Left ventricle myocardium inferior (tissue), 1 donor: ENCODE measurements at places on chromosomes 3 and 15. TPM values are rescaled to one million over a fixed set of nuclear protein-coding genes. Genes with fewer than 3 reads are reported as not detected.

- no peak for DNase-seq
Measured at GRCh38 chr15:77527831-77528231, 104.9 kb downstream of the LINGO1 start.

GRCh38 chr15:72230197-72231065, 559 bp downstream of the PKM start:
- DNase-seq = peak; percentile 94

DNA sequence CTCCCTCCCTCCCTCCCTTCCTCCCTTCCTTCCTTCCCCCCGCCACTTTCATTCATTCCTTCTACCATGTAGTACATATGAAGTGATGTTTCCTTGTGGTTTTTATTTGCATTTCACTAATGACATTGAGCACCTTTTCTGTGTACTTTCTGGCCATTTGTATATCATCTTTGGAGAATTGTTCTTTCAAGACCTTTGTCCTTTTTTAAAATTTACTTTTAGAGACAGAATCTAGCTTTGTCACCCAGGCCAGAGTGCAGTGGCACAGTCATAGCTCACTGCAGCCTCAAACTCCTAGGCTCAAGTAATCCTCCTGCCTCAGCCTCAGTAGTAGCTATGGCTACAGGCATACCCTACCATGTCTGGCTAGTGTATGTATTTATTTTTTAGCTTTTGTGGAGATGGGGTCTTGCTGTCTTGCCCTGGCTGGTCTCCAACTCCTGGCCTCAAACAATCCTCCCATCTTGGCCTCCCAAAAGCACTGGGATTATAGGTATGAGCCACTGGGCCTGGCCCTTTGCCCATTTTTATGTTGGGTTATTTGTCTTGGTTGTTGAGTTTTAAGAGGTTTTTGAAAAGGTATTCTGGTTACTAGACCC, 42.0 kb upstream of the CTDSPL2 start:
- no peak for DNase-seq

DNA sequence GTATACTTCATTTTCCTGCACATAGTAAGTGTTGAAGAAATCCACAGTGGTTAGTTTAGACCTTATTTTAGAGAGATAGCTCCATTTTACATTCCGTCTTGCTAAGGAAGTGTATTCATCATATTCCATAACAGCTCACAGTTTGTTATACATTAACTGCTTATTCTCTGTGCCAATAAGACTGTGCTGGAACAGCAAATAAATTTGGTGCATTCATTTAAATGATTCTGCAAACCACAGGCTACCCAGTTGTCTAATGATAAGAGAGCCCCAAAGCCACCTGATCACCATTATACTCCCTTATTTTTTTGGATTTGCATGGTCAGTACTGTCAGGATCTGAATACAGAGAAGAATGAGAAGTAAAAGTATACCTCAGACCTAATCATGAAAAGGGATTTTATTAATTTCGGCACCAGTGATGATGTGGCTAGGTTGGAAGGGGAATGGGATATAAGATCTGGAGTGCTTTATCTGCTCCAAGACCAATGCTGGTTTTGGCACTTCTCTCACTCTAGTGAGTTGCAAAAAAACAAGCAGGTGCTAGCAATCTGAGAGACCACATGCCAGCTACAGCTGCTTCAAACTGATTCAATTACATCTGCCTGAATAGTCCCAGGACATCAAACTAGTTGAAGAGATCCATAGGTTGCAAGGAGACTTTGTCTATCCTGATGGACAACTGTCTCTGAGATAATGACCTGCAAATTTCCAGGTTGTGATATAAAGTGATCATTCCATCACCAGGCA, 254.8 kb downstream of the ZBTB20 start:
- DNase-seq = no peak

GRCh38 chr3:196756732-196757131, 17.1 kb downstream of the PAK2 start:
- no peak for DNase-seq

- DNase-seq = no peak
Measured at GRCh38 chr3:17840651-17841050, 98.2 kb upstream of the TBC1D5 start.

The SLC27A2 gene
- total RNA-seq = not detected

GRCh38 chr15:93566762-93567161, 477.8 kb upstream of the RGMA start:
- no peak for DNase-seq

DNA sequence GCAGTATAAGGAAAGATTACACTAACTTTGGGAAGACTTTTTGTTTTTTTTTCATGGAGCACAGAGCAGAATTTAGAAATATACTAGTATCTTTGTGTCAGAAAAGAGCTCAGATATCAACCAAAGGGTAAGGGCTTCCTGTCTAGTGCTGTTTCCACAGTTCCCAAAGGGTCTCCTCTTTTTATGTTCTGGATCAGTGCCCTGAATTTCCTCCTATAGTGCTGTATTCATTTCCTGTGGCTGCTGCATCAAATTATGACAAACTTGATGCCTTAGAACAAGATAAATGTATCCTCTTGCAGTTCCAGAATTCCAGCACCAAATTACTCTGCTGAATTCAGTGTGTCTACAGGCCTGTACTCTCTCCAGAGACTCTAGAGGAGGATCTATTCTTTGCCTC, 219.8 kb upstream of the THRB start:
- no peak for DNase-seq

DNA sequence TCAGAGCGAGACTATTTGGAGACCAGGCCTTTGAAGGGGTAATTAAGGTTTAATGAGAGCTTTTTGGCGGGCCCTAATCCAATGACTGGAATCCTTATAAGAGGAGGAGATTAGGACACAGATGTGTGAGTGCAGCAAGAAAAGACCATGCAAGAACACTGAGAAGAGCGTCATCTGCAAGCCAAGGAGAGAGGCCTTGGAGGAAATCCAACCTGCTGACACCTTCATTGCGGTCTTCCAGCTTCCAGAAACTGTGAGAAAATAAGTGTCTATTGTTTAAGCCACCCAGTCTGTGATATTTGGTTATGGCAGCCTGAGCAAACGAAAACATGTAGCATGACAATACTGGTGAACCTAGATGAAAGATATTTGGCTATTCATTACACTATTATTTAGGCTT, 23.0 kb upstream of the MUSTN1 start:
- no peak for DNase-seq

The SLC6A20 gene
- total RNA-seq = not detected

DNA sequence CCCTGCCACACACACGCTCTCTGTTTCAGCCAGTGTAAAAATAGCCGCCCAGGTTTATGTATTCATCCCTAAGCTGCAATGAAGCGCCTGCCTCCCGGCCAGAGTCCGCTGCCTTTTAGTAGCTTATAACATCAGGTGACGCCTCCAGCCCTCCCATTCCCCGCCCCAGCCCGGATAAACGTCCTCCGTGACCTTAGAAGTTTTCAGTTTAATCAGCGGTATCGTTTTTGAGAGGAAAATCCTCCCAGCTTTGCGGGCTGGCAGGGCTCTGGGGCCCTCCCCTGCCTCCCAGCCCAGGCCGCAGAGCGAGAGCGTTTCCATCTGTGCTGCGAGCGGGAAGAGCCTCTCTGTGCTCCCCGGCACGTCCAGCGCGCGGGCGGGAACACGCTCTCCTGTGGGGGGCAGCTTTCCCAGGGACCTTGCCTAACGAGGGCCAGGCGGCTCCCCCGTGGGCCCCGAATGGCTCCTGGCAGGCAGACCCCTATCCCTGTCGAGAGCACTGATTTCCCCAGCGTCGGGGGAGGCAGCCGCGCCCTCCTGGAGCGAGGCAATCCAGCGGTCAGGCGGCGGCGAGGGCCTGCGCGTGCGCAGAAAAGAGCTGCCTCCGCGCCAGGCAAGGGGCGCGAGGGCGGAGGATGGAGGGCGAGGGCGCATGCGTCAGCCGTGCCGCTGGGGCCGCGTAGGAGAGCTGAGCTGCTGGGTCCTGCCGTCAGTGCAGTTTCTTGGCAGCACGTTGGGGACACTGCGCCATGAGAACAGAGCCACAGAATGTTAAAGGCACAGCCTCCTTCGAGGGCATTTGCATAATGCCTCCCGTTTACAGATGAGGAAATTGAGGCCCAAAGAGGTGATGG, 71.1 kb downstream of the CCNL1 start:
- peak; percentile 96 for DNase-seq

The FANCD2OS gene
- total RNA-seq = not detected

- no peak for DNase-seq
Measured at GRCh38 chr3:53225181-53225580, 30.6 kb downstream of the TKT start.

DNA sequence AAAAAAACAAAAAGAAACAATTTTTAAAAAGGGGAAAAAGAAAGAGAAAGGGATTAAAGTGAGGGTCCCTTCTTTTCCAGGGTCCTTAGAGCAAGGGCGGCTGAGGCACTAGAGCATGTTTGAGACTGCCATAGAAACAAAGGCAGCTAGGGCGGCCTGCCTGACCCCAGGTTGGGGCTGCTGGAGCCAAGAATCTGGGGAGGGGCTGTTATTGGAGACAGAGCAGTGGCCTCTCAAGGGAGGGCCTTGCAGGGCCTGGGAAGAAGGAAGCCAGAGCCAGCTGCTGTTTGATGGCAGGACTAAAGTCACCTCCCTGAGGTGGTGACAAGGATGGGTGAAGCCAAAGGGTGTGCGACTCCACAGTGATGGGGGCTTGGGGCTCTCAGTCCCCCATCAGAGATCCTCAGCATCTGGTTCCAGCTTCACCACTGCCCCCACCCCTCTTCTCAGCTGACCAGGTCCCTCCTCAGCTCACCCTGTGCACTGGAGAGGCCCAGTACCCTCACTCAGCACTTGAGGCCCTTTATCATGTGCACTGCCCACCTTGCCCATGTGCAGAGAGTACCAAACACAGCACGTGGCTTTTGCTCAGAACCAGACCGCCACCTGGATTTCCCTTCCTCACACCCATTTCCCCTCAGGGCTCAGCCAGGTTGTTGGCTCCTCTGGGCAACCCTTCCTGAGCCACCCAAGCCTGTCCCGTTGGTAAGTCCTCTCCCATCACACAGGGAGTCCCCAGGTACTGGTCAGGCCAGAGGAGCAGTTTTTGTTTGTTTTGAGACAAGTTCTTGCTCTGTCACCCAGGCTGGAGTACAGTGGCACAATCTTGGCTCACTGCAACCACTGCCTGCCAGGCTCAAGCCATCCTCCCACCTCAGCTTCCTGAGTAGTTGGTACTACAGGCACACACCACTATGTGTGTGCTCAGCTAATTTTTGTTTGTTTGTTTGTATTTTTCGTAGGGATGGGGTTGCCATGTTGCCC, 1.7 kb downstream of the TMEM89 start:
- no peak for DNase-seq

DNA sequence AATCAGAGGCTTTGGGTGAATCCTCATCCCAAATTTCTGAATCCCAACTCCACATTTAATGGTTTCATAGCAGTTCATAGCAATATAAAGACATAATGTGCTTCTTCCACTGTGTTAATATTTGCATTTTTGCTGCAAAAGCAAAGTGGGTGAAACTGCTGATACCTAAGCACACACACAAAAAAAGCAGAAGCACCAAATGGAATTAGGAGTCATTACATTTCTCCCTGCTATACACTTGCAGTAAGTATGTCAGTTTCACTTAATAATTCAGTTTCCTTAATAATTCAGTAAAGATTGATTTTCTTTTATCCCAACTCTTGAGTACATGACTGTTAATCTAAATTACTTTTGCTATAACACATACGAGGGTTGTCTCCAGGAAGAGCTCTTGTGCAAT, 48.9 kb upstream of the ALCAM start:
- no peak for DNase-seq

The CRYGS gene
- 1.6 TPM for total RNA-seq

The AQP9 gene
- 0.77 TPM for total RNA-seq

DNA sequence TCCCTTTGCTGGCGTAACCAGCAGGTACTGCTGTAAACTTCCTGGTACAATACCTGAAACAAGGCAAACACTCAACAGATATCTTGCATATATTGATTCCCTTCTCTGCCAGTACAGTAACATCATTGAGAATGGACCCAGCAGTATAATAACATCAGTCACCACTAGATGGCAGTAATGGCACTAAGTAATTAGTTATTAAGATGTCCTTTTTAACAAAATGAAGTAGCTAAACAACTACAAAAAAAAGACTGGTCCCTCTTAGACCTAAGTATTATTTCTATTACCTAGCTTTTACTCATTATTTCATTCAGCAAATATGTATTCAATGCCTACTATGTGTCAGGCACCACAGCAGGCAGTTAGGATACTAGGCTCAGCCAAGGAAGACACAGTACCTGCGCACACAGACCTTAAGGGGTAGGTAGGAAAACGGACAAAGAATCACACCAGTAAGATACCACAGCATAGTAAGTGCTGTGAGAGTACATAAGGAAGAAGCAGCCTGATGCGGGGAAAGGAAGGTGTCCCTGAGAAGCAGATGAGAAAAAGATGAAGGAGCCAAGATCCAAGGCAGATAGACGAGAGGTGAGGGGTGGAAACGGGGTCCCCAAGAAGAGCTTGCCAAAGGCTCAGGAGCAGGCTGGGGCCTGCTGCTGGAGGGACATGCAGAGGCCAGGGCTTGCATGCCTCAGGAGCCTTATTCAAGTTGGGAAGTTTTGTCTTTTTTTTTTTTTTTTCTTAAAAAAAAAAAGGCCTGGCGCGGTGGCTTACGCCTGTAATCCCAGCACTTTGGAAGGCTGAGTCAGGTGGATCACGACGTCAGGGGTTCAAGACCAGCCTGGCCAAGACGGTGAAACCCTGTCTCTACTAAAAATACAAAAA, 102.7 kb upstream of the CHD2 start:
- no peak for DNase-seq

DNA sequence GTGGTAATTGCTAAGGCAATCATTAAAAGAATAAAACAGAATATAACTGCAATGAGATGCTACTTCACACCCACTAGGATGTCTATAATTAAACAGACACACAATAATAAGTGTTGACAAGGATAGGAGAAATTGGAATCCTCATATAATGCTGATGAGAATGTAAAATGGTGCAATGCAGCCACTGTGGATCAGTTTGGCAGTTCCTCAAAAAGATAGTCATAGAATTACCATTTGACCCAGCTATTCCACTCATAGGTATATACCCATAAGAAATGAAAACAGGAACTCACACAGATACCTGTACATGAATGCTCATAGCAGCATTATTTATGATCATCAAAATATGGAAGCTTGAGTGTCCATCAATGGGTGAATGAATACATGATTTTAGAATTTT, 9.6 kb upstream of the RNF111 start:
- no peak for DNase-seq

- no peak for DNase-seq
Measured at GRCh38 chr3:98594628-98595324, 1.4 kb upstream of the CPOX start.

GRCh38 chr3:16148783-16149182, 25.7 kb upstream of the GALNT15 start:
- peak; percentile 58 for DNase-seq

- no peak for DNase-seq
Measured at GRCh38 chr15:81950841-81951414, 94.9 kb downstream of the MEX3B start.

DNA sequence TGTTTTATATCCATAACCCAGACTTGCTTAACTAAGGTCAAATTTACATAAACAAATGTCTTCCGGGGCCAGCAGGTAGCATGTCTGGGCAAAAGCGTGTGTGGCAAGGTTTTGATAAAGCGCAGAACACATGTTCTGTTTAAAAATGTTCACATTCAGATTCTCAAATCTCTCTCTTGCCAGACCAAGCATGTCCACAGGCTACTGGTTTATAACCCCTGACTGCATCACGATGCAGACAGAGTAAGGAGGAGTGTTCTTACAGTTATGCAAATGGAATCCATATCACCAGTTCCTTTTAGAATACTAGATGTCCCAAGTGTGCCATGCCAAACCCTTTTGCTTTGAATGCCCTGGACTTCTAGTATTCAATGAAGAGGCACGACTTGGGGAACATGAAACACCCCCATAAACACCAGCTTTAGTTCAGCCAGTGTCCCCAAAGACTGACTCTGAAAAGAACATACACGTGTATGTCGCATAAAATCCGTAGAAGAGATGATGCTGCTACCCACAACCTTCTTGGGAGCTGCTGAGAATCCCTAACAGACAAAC, 412.0 kb downstream of the CNTN4 start:
- DNase-seq = no peak
